NCI-H1694 treated with DMSO at 0.1 percent for 48 hours (cell line): ENCODE measurements at places on chromosomes 1 and 21.

- DNase-seq = no peak
These were observed 127.6 kb downstream of the DMRTB1 start for GRCh38 chr1:53586765-53587164.

GRCh38 chr1:15943992-15944307 is 32.0 kb downstream of the ZBTB17 start:
- no peak for DNase-seq

- no peak for DNase-seq
These were observed 33.5 kb upstream of the KLF17 start for GRCh38 chr1:44084998-44085675.

- DNase-seq = no peak
These were observed 72.1 kb downstream of the RGS13 start for GRCh38 chr1:192707978-192708547.

- no peak for DNase-seq
These were observed 146.3 kb upstream of the PKN2 start for GRCh38 chr1:88537787-88538186.

GRCh38 chr1:23720256-23720995 is 22.8 kb upstream of the ELOA start:
- DNase-seq = no peak

GRCh38 chr1:63971557-63971956 is 197.7 kb downstream of the ROR1 start:
- DNase-seq = no peak

GRCh38 chr1:220825819-220826551 is 39.3 kb downstream of the MTARC1 start:
- DNase-seq = no peak

- no peak for DNase-seq
These were observed 2151.6 kb downstream of the MRPL39 start for GRCh38 chr21:23455676-23456075.

DNA sequence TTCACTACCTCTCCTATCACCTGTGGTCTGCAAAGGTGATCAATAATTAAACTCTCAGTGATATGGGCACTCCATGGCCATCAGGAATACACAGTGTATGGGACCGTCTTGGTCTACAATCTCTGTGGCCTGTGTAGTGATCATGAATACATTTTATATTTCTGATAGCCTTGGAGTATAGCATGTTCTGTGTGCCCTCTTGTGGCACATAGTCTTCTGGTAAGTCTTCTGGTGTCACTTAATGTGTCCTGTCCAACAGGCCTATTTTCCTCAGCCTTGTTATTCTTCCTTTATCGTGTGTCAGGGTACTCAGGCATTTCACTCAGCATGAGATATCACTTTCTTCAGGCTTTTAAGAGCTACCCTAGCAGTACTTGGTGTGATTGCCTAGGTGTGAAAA is 393.6 kb downstream of the AGBL4 start:
- DNase-seq = no peak

DNA sequence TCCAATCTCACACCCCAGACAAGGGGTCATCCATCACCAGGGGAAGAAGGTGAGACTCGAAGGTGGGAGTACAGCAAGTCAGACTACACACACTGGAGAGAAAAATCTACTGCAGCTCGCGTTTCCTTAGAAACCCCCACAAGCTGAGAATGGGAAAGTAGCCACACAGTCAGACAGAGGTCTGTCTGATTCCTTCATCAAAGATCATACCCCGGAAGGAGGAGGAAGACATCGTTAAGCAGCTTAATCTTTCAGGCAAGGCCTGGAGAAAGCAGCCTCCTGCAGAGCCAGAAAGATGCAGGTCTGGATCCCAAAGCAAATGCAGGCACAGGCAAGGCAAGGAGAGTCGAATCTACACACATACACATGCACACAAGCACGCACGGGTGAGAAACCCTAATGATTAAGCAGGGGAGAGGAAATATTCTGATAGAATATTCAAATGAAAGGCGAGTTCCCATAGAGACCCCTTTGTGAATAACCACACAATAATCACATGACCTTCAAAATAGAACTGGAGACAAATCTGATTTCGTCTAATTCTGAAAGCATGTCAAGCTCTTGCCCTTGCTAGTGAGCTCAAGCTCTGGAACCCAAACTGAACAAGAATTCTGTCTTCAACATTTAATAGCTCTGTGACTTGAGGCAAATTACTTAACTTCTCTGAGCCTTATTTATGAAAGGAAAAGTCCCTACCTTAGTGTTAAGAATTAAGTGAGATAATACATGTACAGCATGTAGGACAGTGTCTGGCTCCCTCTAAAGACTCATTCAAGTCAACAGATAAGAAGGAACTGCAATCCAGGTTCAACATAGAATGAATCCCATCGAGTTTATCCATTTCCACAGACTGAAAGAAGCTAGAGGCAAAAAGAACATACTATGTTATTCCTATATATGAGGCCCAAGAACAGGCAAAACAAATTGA is 387.8 kb downstream of the OMA1 start:
- DNase-seq = no peak

- no peak for DNase-seq
These were observed 35.1 kb downstream of the LGALS8 start for GRCh38 chr1:236558846-236559245.

GRCh38 chr1:163528710-163529348 is 207.1 kb downstream of the NUF2 start:
- peak; percentile 33 for DNase-seq

DNA sequence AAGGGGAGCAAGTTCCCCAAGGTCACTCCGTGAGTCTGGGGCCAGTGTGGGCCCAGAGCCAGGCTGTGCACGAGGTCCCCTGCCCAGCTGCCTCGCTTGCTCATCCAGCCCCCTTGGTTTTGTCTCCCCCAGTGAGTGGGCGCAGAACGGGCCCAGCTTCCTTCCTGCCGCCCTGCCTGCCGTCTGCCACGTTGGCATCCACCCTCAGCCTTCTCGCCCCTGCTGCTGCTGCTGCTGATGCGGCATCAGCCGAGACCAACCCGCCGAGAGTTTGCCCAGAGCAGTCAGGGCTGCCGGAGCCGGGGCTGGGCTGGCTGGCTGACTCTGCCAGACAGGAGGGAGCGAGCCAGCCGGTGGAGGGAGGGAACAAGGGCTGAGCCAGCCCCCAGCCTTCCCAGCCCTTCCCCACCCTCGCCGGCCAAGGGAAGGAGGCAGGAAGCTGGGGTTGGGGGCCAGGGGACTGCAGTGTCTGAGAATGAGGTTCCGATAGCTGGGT is 31.4 kb upstream of the WASF2 start:
- DNase-seq = peak; percentile 47
